ENCODE measurements at places on chromosomes 6 and 20.

GRCh38 chr6:84657025-84657424 lies 107.4 kb downstream of the TBX18 start:
- DNase-seq = no peak

GRCh38 chr6:31144296-31144969 lies 5.6 kb upstream of the PSORS1C2 start:
- DNase-seq = no peak

GRCh38 chr20:38810926-38811630 lies 5.6 kb downstream of the PPP1R16B start:
- DNase-seq = no peak

GRCh38 chr20:44296011-44296410 lies 15.0 kb downstream of the FITM2 start:
- DNase-seq = no peak

DNA sequence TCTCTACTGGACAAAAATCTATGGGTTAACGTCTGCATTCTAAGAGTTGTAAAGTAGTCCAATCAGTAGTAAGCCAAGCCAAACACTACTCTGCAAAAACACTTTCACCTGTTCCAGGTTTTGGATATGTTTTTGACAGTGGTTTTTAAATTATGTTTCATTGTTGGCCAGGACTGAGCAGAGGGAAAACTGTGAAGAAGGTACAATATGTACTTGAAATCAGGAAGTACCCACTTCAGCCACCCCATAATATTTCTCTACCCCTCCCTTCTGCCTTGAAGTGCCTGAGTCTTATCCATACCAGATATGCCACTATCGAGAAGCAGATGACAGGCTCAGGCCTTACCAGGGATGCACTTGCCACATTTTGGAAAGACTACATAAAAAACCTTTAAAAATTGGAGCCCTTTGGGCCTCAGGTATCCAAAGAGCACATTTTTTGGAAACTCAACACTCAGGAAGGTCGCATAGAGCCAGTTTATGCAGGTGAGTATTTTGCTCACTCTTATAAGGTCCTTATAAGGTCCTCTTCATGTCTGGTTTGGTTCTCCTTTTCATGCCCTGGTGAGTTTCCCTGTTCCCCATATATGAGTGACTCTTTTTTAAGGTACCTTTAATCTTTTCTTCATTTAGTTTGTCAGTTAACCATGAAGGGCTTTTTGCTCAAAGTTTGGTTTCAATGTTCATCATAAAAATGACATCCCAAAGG lies 859.3 kb upstream of the FLRT3 start:
- no peak for DNase-seq

DNA sequence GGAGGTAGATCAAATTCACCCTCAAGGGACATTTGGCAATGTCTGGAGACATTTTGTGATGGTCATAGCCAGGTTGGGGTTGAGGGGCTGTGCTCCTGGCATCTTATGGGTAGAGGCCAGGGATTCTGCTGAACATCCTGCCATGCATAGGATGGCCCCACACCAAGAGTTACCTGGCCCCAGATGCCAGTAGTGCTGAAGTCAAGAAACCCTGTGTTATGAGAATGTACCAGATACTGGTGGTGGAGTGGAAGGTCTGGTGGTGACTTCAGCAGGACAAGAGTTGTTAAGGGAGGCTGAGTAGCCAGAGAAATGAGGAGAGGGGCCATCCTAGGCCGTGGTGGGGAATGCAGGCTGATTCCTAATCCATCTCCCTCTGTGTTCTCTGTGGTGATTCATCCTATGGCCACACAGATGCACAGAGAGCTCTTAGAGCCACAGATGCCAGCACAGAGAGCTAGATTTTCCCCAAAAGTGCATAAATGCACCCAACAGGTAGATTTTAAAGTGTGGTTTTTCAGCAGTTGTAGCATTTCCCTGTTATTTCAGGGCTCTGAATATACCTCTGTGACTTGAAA lies 43.6 kb downstream of the CDYL start:
- DNase-seq = no peak

DNA sequence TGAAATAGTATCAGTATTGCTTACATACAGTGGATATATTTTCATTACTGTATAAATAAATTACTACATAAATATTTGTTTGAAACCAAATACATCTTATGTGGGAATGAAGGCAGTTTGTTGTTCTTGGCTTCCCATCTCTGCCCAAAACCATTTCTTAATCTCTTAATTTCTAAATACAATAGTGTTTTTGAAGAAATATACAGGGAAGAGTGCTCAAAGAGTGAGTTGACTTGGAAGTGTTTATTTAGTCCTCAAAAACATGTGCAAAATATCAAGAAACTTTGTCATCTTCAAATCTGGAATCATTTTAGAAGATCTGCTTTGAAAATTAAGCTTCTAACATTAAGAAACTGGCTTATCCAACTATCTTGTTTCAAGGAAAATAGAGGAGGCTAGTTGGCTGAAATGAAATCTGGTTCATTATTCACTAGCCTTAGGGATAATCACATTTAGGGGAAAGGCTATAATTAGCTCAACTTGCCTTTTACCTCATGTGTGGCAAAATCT lies 259.8 kb upstream of the FLRT3 start:
- no peak for DNase-seq

GRCh38 chr20:872855-873520 lies 39.5 kb downstream of the FAM110A start:
- DNase-seq = no peak

- DNase-seq = no peak
Measured at GRCh38 chr6:54541541-54541940, 233.3 kb downstream of the TINAG start.

DNA sequence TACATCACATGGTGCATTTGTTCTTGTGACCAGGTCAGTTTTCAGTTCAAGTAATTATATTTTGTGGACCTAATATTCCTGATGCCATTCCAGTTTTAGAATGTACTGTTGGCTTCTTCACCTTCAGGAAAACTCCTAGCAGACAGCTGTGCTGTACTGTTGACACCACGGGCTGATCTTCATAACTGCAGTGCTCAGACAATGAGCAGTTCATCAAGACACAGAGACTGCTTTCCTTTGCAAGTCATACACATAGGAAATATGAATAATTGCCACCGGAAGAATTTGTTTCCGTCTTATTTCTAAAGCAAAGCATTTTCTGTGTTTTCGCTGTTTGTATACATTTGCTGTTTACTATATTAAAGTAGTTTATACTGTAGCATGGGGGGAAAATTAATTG lies 89.8 kb downstream of the C6orf118 start:
- no peak for DNase-seq

GRCh38 chr20:64139199-64140060 lies 24.8 kb upstream of the MYT1 start:
- DNase-seq = no peak

DNA sequence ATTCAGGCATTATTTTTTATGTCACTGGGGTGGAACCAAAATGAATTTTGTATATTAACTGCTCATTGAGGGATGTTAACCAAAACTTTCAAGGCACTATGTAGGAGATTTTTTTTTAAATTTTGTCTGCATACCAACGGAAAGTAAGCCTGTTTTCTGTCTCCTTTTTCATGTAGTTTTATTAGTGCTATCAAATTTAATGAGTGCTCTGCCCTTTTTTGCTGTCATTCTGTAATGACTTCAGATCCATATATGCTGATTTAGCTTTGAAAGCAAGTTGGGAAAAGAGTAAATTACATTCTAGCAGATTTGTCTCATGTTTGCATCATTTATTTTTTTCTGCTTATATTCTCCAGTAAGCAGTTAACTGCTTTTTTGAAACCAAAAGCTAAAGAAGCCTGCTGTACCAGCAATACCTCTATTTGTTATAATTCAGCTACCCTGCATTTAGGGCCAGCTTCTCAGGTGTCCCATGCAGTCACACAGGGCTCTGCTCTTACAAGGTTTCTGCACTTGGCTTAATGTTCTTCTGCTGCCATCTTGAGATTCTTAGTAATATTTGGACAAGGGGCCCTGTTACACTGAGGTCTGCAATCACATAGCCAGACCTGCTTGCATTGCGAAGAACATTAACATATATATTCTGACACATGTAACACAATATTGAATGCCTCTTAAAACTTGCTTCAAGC lies 429.0 kb downstream of the UTRN start:
- no peak for DNase-seq

- DNase-seq = no peak
Measured at GRCh38 chr6:101613556-101613955, 220.0 kb downstream of the GRIK2 start.

DNA sequence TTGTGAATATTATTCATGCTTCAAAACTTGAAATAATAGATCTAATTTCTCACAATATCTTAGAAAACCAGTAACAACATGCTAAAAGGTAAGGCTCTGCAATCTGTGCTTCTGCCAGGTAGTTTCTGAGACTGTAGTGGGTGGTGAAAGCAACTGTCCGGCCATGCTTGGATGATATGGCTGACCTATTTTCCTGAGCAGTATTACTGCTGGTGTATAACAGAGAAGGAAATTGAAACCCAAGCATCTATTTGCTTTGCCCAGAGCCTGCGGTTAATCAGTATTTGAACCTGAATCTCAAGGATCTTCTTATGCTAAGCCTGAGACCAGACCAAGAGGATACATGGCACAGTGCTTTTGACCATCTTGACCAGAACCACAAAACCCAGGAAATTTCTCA lies 563.8 kb downstream of the COL12A1 start:
- no peak for DNase-seq

- DNase-seq = no peak
Measured at GRCh38 chr6:34616227-34616585, 60.1 kb upstream of the SPDEF start.

DNA sequence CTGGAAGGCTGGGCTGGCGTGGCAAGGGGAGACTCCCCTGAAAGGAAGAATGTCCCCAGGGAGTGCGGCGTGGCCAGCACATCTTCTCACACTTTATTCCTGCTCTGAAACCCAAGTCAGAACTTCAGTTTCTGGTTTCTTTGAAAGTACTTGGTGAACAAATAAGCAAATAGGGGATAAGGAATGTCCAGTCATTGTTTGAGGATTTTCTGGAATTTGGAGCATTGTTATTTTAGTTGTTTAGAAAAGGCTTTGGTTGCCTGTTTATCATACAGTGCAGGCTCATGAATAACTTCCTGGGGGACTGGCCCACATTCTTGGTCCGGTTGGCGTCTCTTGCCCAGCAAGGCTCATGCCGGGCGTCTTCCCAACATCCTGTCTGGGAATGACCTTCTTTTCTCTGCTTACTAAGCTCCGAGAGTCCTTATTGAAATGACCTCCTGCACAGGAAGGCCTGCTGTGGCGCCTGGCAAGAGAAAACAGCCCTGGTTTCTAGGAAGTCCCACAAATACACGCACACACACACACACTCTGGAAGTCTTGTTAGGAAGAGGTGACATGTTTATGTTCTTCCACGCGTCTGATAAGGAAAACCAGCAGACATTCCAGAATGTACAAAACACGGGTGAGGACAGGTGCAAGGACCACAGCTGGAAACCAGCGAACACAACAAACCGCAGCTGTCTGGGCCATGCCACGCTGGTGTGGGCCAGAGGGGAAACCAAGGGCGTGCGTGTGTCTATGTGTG lies 71.9 kb downstream of the TMEM170B start:
- no peak for DNase-seq

GRCh38 chr20:32010101-32010500 lies at the start of gene CCM2L:
Gene CCM2L, plus strand, starts transcription at chr20:32010438. Its CDS starts 17 bp downstream, at chr20:32010455.
- no peak for DNase-seq

- DNase-seq = no peak
Measured at GRCh38 chr6:124882579-124883393, 79.5 kb upstream of the RNF217 start.

DNA sequence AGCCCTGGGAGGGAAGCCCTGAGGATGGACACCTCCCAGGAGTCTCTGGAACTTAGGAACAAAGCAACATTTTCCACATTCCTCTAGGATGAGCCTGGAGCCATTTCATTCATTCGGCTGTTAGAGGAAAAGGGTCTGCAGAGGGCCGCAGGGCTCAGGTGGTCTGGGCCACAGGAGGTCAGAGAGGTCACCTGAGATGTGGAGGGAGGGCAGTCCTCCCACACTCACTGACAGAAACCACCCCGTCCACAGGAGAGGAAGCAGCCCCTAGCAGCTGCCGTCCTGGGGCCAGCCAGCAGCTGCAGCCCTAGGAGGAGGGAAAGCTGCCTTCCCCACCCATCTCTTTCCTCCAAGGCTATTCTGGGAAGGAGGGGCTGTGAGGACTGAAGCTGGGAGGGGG lies 207.0 kb downstream of the CDC5L start:
- DNase-seq = no peak

DNA sequence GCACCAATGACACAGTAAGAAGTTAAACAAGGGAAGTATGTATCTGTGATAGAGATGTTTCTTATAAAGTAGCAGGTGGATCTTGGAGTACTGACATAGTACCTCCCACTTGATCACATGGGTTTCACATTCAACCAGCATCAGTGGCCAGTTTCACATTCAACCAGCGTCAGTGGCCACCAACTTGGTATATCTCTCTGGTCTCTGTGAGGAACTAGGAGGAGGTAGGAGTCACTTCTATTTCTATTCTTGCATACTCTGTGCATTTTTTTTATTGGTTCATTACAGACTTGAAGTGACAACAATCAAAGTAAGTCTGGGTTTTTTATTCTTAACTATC lies 200.3 kb upstream of the SIM1 start:
- DNase-seq = no peak
